NCI-H446 (cell line): ENCODE measurements at places on chromosomes 16 and 17.

- DNase-seq = no peak
Measured at GRCh38 chr16:66458853-66459252, 31.8 kb downstream of the BEAN1 start.

DNA sequence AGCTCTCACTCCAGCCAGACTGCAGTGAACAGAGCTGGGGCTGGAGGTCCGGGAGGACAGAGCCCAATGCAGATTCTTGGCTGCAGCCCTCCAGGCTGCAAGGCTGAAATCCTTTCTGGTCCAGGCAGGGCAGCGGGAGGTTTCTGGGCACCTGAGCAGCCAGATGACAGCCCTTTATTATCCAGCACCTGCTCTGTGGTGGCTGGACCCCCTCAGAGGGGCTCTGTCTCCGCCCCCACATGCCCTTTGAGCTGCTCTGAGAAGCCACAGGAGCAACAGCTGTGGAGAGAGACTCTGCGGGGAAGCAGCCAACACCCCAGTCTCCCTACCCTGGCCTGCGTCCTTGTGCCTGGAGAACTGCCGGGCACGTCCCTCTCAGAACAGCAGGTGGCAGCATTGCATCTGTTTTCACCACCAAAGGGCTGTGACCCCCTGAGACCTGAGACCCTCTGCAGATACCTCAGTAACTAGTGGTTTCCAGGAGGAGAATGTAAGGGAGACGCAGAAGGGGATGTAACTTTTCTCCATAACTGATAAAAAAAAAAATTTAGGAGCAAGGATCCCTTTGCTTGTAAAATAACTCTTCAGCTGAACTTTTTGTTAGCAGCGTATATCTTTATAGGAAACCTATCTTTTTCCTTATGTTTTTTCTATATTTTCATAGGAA lies 3.7 kb upstream of the CNP start:
- peak; percentile 78 for DNase-seq

GRCh38 chr17:773467-774312 lies 8.4 kb downstream of the GLOD4 start:
- no peak for DNase-seq

- no peak for DNase-seq
Measured at GRCh38 chr17:73559532-73559931, 84.7 kb downstream of the SDK2 start.

DNA sequence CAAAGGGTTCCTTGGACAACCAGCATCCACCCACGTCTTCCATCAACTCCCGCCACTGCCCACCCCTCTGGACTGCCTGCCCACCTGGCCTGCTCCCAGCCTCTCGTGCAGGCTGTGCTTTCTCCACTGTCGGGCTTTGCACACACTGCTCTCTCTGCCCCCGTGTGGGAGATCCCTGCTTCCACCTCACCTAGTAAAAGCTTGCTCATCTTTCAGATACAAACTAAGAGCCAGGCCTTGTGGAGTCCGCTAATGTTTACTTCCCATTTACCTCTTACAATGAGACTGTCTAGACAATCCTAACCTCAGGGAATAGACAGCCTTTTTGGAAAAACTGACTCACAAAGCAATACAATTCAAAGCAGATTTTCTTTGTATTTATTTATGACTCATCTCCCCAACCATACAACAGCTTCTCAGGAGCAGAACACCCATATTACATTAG lies 67.6 kb downstream of the USP31 start:
- no peak for DNase-seq

DNA sequence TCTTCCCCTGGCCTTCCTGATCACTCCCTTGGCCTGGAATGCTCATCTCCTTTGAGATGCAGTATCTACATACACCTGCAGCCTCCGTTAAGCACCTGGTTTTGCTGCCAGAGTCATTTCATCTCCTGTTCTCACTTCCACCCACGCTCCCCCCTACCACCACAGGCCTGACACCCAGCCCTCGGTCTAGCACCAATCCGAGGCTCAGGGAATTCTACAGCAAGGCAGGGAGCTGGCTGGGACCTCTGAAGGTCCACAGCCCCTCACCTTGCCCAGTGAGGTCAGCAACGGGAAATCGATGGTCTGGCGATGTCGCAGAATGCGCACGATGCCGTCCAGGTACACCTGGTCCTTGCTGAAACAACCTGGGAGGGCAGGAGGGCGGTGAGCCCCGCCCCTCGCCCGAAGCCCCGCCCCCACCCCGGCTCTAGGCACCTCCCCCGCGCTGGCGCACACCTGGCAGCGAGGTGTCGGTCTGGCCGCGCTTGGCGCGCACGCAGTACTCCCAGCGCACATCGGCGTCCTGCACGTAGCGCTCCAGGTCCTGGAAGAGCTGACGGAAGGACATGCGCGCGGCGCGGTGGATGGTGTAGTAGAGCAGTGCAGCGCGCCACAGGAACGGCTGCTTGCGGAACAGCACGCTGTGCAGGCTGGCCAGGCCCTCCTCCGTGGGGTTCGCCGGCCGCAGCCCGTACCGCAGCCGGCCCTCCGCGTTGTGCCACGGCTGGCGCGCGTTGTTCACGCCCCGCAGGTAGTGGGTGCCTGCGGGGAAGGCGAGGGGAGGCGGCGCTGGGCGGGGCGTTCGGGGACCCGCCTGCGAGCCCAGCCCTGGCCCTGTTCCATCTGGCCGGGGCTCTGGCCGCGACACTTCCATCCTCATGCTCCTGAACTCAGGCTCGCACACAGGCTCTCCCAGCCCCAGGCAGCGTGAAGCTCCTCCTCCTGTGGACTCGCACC lies 5.7 kb downstream of the MATCAP1 start:
- DNase-seq = no peak
